ENCODE measurements at places on chromosomes 6 and 20.

- no peak for DNase-seq
Observed at GRCh38 chr6:49557177-49557576, 6.7 kb downstream of the C6orf141 start.

GRCh38 chr6:118896339-118897136 is 2.6 kb downstream of the ASF1A start:
- no peak for DNase-seq

- DNase-seq, result no peak
Observed at GRCh38 chr6:161100072-161100471, 108.5 kb downstream of the MAP3K4 start.

DNA sequence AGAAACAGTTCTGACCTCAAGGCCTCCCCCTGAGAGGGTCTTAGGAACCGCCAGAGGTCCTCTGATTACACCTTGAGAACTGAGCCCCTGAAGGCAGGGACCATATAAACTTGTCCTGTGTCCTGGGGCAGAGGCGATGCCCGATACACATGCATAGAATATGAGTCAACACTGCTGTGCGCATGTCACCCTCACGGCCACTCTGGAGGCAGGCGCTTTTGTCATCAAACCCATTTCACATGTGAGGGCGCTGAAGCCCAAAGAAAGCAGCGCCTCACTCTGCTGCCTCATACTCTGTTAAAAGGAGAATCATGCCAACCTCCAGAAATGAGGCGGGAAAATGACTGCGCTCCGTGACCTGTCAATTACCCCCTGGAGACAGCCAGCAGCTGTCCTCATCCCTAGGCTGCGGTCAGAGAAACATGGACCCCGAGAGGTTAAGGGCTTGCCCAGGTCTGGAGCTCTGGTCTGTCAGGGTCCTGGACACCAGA is 158.3 kb downstream of the GRM4 start:
- no peak for DNase-seq

- DNase-seq, result no peak
Observed at GRCh38 chr20:32468313-32468640, 110.1 kb downstream of the ASXL1 start.

DNA sequence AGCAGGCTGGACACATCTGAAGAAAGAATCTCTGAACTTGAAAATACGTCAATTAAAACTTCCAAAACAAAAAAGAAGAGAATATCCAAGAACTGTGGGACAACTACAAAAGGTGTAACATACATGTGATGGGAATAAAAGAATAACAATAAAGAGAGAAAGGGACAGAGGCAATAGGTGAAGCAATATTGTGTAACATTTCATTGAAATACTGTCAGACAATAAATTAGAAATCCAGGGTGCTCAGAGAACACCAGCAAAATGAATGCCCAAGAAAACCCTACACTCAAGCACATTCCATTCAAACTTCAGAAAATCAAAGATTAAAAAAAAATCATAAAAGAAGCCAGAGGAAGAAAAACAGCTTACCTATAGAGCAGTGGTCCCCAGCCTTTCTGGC is 33.6 kb upstream of the ASF1A start:
- DNase-seq, result no peak

DNA sequence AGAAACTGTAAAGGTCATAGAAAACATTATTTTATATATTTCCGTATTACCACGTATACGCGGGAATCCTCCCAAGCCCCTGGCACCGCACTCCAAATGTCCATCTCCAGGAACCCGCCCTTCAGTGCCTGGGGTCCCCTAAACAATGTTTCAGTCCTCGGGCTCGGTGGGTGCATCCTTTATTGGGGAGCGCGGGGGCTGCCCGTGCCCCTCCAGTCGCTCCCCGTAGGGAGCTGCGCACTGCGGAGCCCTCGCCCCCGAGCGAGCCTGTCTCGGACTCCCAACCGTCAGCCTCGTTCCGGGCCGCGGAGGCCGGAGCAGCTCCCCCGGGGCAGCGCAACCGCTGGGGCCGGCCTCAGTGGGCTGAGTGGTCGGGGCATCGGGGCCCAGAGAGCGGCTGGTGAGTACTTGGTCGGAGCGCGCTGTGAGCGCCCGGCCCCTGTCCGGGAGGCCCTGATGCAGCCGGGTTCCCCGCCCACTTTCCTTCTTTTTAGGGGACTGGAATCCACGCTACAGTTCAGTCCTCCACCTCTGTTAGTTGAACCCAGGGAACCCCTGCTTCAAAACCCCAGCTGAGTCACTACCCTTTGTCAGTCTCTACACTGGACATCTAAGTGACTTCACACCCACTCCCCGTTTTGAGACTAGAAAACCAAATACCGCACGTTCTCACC is at the start of gene DNAH8:
DNAH8 (plus strand) TSS at position 296 of the 674 bp plus-strand sequence. CDS start 7,499 bp downstream, outside the sequence.
- DNase-seq, result no peak

- DNase-seq, result no peak
Observed at GRCh38 chr6:115612216-115612615, 448.5 kb downstream of the FRK start.

GRCh38 chr6:38498085-38498484 is 141.6 kb downstream of the BTBD9 start:
- no peak for DNase-seq
